ENCODE measurements at places on chromosomes 7 and 10. TPM values are rescaled to one million over a fixed set of nuclear protein-coding genes. Genes with fewer than 3 reads are reported as not detected.
A peak's percentile ranks its signal among the peaks of the same experiment; 100 is the strongest.

- H3K4me3 ChIP-seq: no peak overlapping the region
- H3K4me1 ChIP-seq: no peaks in the 10 kb centered on the region
- no peak overlapping the region for H3K27ac ChIP-seq
- DNase-seq: peak; percentile 72
- peaks cover 2% of the 10 kb centered on the region for H3K36me3 ChIP-seq
Measured at GRCh38 chr7:7739204-7740036, 21.0 kb upstream of the RPA3 start.

Gene TCF7L2
- 32.3 TPM for total RNA-seq

Gene HMX2
- not detected for total RNA-seq

Gene NANOS1
- total RNA-seq: 0.91 TPM
